ENCODE measurements at places on chromosomes 7 and 10.

- DNase-seq, result no peak
Observed at GRCh38 chr10:119522747-119523426, 19.6 kb downstream of the RGS10 start.

DNA sequence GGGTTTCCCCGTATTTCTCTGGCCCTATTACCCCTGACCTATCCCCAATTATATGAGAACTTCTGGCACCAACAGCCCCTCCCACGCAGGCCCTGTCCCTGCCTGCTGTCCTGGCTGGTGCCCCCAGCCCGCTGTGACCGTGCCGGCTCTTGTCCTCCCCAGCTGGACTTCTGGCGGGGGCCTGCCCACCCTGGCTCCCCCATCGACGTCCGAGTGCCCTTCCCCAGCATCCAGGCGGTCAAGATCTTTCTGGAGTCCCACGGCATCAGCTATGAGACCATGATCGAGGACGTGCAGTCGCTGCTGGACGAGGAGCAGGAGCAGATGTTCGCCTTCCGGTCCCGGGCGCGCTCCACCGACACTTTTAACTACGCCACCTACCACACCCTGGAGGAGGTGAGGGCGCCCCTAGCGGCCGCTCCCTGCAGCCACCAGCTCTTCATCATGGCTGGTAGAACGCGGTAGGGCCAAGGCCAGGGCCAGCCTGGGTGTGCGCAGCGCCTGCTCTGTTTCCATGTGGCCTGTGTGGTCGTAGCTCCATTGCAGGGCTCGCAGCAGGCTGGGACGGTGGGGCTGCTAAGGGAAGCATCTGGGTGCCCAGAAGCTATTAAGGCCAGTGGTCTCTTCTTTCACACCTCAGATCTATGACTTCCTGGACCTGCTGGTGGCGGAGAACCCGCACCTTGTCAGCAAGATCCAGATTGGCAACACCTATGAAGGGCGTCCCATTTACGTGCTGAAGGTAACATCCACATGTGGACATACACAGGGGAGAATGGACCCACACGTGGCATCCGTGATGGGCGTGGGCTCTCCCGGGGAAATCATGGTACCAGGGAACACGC is 1.4 kb downstream of the CPA1 start:
- DNase-seq, result no peak

GRCh38 chr7:158296798-158297104 is 290.9 kb downstream of the PTPRN2 start:
- DNase-seq, result no peak

- peak; percentile 80 for DNase-seq
Observed at GRCh38 chr7:92178928-92179924, at the start of gene LRRD1. LRRD1 (minus strand) TSS chr7:92179142; CDS start chr7:92165202, 13,940 bp downstream.

DNA sequence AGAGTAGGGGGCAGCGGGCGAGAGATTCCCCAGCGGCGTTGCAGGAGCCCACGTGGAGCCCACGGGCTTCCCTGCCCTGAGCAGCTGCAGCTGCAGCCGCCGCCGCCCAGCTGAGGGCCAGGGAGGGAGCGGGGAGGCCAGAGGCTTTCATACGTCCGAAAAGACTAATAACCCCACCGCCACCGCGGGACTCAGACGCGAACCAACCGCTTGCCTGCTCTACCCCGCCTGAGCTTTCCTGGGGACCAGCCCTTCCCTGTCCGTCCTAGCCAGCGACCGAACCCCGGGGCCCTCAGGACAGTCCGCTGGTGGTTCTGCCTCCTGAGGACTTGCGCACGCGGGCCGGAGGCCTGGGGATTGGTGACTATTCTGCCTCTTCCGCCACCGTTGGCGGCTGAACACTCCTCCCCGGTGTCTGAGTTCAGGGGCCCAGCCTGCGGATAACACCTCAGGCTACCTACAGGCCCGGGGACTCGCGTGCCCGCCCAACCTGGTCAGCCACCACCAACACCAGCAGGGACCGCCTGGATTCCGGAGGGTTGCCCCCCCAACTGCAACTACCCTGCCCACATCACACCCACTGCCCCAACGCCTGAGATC is 18.4 kb downstream of the IFT22 start:
- DNase-seq, result no peak

DNA sequence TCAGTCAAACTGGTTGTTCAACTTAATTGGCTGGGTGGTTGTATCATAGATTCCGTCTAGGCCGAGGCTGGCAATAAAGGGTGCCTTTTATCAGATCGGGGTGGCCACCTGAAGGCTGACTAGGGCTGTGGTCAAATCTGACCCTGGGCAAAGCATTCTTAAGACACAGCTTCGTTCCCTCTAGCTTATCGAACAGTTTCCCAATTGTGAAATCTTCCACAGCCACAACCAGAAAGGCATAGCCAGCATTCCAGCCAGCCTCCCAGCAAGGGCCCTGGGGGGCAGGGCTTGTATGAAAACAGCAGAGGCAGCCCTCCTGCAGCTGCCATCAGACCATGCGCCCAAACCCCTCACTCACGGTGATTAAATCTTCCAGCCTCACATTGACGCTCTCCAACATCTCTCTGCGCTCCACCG is 42.5 kb upstream of the TMEM213 start:
- no peak for DNase-seq

DNA sequence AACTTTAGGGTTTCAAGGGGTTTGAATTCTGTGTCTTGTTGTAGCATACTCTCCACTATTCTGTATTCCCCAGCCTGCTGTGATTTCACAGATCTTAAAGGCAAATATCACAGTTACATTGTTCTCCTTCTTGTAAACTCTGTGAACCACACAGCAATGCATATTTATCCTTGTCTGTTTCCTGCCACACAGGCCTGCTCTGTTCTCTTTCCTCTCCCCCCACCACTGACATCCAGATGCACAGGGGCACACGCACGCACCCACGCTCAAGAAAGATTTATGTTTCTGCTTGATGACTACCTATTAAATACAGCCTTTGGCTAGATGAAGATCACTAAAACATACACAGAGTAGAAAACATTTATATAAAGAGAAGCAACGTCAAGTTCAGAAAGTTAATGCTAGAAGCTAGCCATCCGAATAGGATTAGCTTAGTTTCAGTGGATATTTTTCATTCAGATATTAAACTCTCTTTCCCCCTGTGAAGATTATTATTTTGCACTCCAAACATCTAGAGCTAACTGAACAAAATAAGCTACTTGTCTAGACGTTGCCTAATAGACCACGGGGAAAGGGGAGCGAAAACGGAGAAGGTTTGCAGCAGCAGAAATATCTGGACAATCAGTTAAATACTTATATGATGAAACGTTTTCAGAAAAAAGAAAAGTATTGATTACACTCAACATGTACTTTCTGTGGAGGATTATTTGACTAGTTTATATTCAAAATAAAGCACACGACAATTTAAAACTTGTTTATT is 193.1 kb upstream of the SEMA3C start:
- peak; percentile 10 for DNase-seq

DNA sequence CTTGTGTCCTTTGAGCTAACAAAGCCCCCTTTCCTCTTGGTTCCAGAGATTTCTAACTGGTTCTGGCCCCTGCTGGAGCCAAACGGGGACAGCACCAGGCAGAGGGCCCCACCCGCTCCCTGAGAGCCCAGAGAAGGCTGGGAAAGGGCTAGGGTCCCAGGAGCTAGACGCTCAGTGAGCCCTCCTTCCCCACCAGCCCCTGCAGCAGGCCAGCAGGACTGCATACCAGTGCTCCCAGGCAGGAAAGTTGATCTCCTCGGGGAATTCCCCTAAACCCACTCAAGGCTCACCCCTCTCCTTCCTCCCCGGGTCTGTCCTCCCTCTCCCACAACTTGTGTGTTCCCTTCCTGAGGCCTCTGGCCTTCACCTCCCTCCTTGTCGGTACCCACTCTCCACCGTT is 47.7 kb downstream of the PAX2 start:
- DNase-seq, result no peak

DNA sequence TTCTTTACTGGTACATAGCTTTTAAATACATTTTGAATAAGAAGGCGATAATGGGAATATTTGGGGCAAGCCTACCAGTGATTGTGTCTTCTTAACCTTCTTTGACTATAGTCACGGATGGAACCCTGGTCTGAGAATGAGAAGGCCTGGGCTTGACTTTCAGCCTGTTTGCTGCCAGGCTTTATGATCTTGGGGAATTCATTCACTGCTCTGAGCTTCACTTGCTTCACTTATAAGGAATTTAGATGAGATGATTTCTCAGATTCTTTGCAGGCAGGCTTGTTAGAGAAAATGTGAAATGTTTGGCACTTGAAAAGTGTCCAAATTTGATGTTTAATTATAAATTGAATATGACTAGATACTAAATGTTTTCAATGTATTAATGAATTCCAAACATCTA is 42.5 kb downstream of the NUP205 start:
- DNase-seq, result no peak

DNA sequence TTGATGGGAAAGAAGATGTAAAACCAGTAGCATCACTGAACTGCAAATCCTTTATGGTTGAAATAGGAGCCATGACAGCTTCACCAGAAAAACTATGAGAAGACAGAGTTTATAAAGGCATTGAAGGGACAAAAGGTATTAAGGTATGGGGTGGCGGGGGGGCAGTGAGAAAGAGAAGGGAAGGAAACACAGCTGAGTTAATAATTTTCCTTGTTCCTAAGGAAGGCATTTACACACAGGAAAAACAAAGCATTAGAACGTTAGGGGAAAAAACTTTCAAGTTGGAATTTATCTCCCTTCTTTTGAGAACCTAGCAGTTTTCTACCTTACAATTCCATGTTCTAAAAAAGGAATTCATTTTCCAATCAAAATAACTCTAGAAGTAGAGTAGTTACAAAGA is 4.4 kb downstream of the LARP4B start:
- DNase-seq, result no peak

DNA sequence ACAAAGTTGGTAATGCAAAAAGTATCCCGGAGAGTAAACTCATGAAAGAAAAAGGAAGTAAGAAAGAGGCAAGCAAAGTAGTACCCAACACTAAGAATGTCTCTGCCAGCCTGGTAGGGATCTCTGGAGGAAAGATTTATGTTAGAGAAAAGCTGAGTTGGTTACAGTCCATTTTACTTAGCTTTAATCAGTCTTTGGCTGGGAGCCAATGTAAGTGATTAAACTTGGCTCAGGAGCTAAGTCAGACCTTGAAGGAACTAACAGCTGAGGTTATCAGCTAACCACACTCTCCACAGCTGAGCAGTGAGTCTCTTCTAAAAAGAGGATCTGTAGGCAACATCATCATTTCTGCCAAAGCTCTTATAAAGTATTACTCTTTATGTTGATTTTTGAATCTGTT is 148.0 kb downstream of the ANKRD7 start:
- DNase-seq, result peak; percentile 16

DNA sequence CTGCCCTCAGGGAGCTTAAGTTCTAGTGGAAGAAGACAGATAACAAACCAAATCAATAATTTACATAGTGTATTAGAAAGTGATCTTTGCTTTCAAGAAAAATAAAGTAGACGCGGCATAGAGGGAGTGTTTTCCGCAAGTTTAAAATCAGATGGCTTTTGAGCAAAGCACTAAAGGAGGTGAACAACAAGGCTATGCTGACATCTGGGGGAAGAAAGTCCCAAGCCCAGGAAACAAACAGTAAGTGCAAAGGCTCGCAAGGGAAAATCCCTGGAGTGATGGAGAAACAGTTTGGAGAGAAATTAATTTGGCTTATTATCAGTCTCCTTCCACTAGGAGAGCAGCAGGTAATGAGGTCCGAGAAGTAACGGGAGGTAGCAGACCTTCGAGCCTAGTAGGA is 1.9 kb upstream of the CNNM2 start:
- DNase-seq, result no peak

- DNase-seq, result no peak
Observed at GRCh38 chr10:109823196-109823595, 100.1 kb downstream of the XPNPEP1 start.

DNA sequence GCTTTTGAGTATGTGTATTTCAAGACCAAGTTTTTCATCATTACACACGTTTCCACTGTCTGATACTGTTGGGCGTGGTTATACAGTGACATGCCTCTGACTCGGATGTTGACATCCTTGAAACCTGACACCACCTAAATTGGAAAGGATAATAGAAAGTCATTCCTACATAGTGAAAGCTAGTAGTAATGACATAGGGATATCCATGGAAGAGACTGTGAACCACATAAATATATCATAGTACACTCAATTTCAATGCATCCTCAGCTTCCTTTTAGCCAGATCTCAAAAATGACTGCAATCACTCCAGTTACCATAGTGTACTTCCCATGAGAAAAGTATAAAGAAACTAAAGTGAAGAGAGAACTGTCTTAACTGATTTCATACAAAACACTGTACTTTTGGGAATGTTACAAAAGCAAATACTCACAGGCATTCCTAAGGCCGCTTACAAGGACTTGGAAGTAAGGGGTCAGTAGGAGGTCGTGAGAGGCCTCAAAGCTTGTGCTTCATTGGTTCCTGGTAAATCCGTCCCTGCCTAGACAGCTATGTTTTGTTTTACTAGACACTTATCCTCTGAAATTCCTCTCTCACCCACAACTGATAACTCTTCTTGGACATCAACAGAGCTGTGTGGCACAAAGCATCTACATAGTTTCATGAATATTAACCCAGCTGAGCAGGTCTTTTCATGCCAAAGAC is 71.8 kb upstream of the VWDE start:
- peak; percentile 82 for DNase-seq

- no peak for DNase-seq
Observed at GRCh38 chr7:27119412-27119911, 11.1 kb downstream of the HOXA4 start.

GRCh38 chr10:92184977-92185376 is 105.9 kb downstream of the CPEB3 start:
- no peak for DNase-seq

DNA sequence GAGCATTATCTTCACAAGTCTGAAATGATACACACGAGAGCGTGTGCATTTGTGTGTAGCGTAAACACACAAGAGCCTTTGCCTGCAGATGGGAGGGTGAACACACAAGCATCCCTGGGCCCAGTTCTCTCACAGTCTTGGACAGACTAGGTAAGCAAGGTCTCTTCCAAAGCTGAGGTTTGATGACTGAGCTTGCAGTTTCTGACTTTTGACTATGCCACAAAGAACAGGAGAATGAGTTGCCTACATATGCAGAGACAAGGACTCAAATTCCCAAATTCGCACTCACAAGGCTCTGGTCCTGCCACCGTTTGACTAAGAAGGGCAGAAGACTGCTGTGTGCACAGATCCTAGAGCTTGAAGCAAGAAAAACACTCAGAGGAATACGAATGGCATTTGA is 55.8 kb downstream of the FAM53B start:
- DNase-seq, result no peak

GRCh38 chr10:25707572-25707971 is 226.5 kb upstream of the MYO3A start:
- DNase-seq, result no peak

DNA sequence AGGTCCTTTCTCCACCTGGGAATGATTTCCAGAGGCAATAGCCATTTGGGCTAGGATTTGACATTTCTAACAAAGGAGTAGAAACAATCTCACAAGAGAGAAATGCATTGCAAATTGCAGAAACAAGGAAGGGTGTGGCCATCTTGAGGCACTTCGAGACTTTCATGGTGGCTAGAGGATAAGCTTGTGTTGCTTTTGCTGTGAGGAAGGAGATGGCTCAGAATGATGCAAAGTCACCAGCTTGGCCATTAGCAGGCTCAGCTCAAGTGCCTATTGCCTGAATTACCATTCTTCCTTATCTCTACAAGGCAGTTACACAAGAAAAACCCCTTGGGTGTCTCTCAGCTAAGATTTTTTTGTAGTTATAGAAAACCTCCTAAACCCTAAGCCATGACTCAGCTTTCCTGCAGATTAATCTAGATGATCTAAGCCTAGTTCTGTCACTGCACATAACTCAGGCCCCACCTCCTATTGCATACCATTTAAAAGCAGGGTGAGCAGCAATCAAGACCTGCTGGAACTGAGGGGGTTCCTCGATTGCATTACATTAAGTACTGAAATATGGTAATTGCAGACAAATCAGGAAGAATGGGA is 683.1 kb downstream of the NRG3 start:
- DNase-seq, result no peak
